K562 (cell line): ENCODE measurements at places on chromosomes 2 and 18.

DNA sequence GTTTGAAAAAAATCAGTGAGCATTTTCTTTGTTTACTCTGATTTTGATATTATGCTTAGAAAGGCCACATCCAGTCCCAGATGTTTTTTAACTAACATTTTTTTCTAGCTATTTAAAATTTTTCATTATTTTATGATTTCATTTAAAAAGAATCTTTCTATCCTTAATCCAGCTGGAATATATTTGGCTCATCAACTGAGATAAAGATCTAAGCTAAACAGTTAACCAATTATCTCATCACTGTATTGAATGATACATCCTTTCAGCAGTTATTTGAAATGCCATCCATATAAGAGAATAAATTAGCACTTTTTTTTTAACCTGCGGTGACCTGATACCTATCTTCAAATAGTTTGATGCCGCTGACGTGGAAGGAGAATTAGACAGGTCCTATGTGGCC, 245.5 kb upstream of the COPS8 start:
- H3K27me3 ChIP-seq: no peaks in the 10 kb centered on the region
- H3K27ac ChIP-seq: no peak overlapping the region
- no peak overlapping the region for H3K4me3 ChIP-seq
- H3K36me3 ChIP-seq: no peaks in the 10 kb centered on the region

- H3K27me3 ChIP-seq: no peaks in the 10 kb centered on the region
- no peak overlapping the region for H3K4me3 ChIP-seq
- H3K36me3 ChIP-seq: no peaks in the 10 kb centered on the region
- no peak for DNase-seq
These were observed 141.5 kb downstream of the KCNH7 start for GRCh38 chr2:162697111-162697510.

GRCh38 chr2:138081225-138082073, 117.2 kb downstream of the HNMT start:
- no peaks in the 10 kb centered on the region for H3K27me3 ChIP-seq
- H3K4me1 ChIP-seq: no peaks in the 10 kb centered on the region
- DNase-seq: no peak
- no peaks in the 10 kb centered on the region for H3K36me3 ChIP-seq
- no peak overlapping the region for H3K4me3 ChIP-seq

DNA sequence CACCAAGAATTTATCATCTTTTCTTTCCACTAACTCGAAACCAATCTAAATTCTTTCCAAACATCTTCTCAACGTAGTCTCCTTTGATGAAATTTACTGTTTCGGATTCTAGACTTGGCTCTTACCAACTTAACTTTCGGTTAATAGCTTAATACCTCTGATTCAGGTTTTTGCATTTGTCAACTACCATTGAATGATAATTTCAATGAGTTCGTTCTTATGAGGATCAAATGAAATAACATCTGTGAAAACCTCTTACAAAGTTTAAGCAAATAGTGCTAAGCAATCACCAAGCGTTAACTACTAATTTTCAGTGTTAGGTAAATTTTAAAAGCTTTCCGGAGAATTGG, 593 bp upstream of the NRBP1 start:
- no peaks in the 10 kb centered on the region for H3K27me3 ChIP-seq
- peaks cover 18% of the 10 kb centered on the region for H3K4me1 ChIP-seq
- DNase-seq: no peak
- peak overlapping the region; percentile 96 for H3K4me3 ChIP-seq

GRCh38 chr2:170163411-170164065, 14.4 kb upstream of the MYO3B start:
- no peak overlapping the region for H3K4me3 ChIP-seq
- H3K4me1 ChIP-seq: no peaks in the 10 kb centered on the region
- no peak overlapping the region for H3K27ac ChIP-seq
- no peaks in the 10 kb centered on the region for H3K27me3 ChIP-seq

- DNase-seq: no peak
- no peaks in the 10 kb centered on the region for H3K4me1 ChIP-seq
- H3K27ac ChIP-seq: no peak overlapping the region
- H3K4me3 ChIP-seq: no peak overlapping the region
- no peaks in the 10 kb centered on the region for H3K36me3 ChIP-seq
These were observed 426.1 kb downstream of the PARD3B start for GRCh38 chr2:204971206-204971907.

GRCh38 chr2:186346216-186346615, 139.8 kb upstream of the ZC3H15 start:
- H3K4me1 ChIP-seq: no peaks in the 10 kb centered on the region
- DNase-seq: no peak
- no peak overlapping the region for H3K4me3 ChIP-seq
- no peaks in the 10 kb centered on the region for H3K36me3 ChIP-seq

- H3K27me3 ChIP-seq: no peaks in the 10 kb centered on the region
- H3K27ac ChIP-seq: no peak overlapping the region
- DNase-seq: no peak
- peaks cover 75% of the 10 kb centered on the region; the same call in 2 of the 3 replicates for H3K36me3 ChIP-seq
These were observed 68.6 kb downstream of the CAB39 start for GRCh38 chr2:230781130-230781797.
